SW 1271 (cell line): ENCODE measurements at places on chromosomes 6 and 20.

GRCh38 chr20:50344232-50345071, 153.8 kb downstream of the CEBPB start:
- no peak for DNase-seq

DNA sequence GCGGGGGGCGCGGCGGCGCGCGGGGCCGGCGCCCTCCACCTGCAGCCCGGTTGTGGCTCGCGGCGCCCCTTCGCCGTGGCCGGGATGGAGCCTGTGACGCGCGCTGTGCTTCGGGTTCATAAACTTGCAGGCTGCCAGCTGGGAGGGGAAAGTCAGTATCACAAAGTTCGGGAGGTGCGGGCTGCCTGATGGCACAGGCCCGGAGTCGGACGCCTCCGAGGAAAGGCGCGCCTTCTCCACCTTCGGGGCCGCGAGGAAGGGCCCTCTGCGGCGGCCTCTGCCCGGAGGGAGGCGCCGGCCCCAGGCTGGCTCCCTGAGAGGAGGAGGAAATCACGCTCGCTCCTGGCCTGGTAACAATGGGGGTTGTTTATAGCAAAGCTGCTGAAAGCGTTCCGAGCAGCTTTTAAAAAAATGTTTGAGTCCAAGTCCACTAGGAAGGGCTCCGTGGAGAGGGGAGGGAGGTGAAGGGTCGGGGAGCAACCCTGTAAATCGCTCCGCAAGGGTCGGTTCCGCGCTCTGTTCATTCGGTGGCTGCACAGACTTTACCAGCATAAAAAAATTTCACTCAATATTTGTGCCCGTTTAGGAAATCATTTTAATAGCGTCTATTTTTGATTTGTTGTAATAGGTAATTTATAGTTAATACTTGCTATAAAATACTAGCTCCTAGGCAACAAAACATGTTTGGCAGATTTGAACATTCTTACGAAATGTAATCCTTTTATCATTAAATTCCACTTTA, 1.0 kb downstream of the AFDN start:
- no peak for DNase-seq

- DNase-seq, result no peak
Measured at GRCh38 chr20:23114018-23114417, 27.9 kb upstream of the CD93 start.

DNA sequence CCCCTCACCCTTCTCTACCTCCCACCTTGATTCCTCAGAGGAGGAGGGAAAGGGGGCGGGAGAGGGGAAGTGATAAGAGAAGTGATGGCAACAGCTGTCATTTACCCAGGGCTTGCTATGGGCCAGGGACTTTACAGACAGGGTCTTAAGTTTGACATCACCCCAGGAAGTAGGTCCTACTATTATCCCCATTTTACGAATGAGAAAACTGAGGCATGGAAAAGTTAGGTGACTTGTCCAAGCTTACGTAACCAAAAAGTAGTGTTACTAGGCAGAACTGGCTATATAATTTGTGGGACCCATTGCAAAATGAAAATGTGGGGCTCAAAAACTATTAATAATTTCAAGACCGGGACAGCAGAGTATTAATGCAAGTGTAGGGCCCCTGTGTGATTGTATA, 10.5 kb upstream of the FANCE start:
- no peak for DNase-seq

DNA sequence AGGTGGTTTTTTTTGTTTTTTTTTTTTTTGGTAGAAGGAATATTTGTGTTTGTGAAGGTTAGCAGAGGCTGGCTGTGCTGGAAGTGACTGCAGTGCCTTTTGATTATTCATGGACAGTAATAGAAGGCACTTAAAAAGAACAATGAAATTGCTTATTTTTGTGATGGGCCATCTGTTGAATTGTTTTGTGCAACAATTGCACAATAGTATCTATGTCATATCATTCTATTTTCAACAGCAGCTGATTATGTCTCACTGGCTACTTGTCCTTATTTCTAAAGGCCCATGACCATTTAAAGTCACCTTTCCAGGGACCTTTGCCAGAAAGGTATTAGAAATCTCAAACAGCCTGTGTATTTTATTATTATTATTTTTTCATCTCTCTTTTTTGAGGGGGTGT, 70.6 kb downstream of the AFG1L start:
- DNase-seq, result no peak
